ENCODE measurements at places on chromosomes 16 and 17.

DNA sequence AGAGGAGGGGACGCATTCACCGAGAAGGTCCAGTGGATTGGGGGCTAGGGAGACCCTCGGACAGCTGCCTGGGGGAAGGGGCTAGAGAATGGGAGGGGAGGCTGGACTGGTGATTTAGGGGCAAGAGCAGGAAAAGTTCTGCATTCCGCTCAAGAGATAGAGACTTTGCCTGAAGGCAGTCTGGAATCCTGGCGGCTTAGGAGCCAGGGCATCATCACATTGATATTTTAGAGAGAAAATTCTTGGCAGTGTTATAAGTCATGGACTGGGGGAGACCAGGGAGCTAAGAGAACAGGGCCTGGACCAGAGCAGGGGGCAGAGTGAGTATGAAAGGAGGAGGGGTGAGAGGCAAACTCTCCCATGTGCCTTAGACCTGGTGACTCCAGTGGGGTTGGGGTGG lies 35.8 kb downstream of the MSI2 start:
- DNase-seq: no peak

GRCh38 chr16:22646948-22647556 lies 136.4 kb downstream of the NPIPB5 start:
- DNase-seq: no peak

GRCh38 chr16:19236561-19237209 lies 48.8 kb upstream of the CLEC19A start:
- DNase-seq: no peak

DNA sequence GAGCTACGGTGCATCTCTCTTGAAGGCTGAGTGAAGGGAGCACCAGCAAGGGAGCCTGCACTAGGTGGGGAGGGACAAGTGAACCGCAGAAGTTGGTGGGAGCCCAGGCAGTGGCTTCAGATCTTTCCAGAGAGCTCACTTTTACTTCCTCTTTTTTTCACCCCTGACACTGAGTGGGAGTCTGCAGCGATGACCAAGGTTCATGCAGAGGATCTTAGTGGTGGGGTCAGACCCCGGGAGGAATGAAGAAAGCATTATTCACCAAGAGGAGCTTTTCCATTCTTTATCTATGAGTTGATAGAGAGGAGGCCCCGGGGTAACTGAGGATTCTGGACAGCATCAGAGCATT lies 3.0 kb upstream of the CCL2 start:
- DNase-seq: no peak

GRCh38 chr17:15361592-15361991 lies 20.2 kb upstream of the TEKT3 start:
- no peak for DNase-seq

DNA sequence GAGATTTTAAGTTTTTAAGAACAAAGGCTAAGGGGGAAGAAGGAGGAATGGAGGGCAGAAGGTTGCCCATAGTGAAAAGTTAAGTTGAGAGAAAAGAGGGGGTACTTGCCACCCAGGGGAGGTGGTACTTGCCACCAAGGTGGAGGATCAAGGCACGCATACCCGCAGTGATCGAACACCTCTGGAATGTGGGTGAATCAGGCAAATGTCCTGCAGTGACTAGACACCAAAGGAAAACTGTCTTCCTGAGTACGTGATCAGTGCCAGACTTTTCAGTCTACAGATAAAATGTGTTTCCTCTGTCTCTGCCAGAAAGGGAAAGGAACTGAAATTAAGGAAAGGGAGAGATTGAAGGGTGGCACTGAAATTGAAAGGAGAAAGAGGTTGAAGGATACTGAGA lies 2285.3 kb downstream of the TP53TG3F start:
- no peak for DNase-seq

GRCh38 chr17:65956814-65957213 lies 235.1 kb downstream of the CEP112 start:
- DNase-seq: no peak

DNA sequence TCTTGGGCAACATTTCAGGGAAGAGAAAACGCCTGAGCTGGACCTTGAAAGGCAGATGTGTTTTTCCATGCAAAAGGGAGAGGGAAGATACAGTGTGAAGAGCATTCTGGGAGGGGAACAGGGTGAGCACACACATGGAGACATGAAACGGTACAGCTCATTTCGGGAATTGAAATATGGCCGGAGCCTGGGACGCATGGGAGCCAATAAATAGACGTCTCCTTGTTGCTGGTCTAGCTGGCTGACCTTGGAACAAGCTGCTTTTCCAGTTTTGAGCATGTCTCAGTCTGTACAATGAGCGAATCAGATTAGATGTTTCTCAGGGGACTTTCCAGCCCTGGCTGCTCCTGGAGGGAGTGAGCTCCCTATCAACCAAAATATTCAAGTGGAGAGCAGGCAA lies 63.6 kb downstream of the ASIC2 start:
- no peak for DNase-seq

DNA sequence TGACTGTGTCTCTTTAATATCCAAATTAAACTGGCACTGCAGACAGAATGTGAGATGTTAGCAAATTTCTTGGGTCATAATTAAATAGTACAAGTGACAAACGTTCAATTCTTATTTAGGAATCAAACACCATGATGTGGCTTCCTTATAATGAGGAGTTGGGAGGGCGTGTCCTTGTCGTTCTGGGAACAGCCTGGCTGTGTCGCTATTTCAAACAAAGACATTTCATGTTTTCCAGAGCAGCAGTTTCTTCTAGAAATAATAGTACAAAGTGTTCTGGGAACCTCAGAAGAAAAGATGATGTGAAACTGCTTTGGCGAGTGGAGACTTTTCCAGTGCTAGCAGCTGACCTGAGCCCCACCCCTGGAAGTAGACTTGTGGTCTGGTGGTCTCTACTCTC lies 301.7 kb upstream of the N4BP1 start:
- DNase-seq: no peak

DNA sequence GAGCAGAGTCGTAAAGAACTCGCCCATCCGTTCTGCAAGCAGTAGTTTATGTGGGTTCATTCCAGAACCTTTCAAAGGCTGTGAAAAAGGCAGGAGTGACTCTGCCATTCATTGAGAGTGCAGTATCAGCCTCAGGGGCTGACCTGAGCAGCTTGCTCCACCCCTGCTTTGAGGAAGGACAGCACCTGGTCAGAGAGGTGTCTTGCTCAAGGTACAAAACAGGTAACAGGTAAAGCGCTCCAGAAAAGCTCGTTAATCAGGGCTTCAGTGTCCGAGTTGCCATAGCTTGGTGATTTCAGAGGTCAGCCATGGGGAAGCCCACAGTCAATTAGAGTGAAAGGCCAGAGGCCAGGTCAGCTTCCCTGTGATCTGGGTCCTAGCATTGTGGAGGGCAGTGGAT lies 251.1 kb downstream of the ABCC12 start:
- no peak for DNase-seq

DNA sequence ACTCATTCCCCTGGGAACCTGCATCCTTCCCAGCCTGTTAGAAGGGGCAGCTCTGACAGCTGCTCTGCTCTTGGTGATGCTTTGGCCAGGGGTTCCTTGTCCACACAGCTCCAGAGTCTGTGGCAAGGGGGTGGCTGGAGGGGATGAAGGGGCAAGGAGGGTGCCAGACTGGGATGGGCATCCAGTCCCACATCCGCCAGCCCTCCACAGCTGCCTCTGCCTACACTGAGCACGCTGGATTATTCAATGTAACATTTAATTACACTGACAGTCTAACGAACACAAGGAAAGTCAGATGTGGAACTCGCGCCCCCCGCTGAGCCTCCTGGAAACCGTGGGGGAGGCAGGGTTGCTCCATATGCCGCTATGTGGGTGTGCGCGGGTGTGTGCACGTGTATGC lies 101.1 kb downstream of the C16orf78 start:
- no peak for DNase-seq

- DNase-seq: no peak
Observed at GRCh38 chr16:10642964-10643363, 51.8 kb downstream of the TEKT5 start.

DNA sequence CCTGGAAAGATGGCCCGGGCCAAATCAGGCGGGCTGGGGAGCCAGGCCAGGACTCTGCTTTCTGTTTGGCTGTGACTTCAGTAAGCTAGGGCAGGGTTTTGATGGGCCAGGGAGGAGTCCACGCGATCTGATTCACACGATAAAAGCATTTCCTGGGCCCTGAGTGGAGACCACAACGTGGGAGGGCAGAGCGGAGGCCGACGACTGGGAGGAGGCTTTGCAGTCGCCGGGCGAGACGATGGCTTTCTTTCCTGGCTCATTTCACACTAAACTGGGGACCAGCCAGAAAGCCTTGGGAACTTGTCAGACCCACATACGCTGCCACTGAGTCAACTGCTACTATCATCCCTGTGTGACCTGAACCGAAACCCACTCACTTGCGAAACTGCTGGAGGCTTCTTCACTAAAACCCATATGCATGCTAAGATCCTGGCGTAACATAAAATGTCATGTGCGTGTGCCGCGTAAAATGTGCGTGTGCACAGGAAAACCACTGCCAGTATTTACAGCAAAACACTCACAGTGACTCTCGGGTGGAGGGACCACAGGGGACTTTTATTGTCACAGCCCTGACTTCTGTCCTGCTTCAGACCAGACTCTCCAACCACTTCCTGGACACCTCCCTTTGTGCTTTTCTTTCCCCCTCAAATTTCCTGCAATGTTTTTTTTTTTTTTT lies 14.2 kb upstream of the RHBDF2 start:
- peak; percentile 91 for DNase-seq

All from ascending aorta (tissue), 2 donors.